Stimulated activated CD4-positive, alpha-beta T cell treated with anti-CD3 and anti-CD28 coated beads, Interleukin-2, amount 100 ng/mL, for 24 hours (primary cell): ENCODE measurements at places on chromosomes 6 and 20.

DNA sequence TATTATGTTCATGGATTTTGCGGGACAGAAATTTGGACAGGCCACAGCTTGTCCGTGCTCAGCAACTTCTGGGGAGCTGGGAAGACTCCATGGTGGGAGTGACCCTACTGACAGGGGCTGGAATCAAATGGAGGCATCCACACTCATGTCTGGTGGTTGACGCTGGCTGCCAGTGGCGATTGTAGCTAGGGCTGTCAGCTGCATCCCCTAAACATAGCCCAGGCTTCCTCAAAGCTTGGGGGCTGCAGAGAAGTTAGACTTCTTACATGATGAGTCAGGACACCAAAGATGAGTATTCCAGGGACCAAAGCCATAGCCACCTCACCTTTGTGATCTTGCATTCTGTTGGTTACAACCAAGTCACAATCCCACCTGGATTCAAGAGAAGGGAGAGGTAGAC lies 18.4 kb upstream of the FAM50B start:
- no peak for DNase-seq

- DNase-seq: no peak
Observed at GRCh38 chr20:634148-634925, 18.7 kb downstream of the SRXN1 start.

- DNase-seq: no peak
Observed at GRCh38 chr6:18464176-18464575, 77.0 kb downstream of the RNF144B start.

- no peak for DNase-seq
Observed at GRCh38 chr20:10461495-10461894, 26.4 kb downstream of the SLX4IP start.

GRCh38 chr20:47221036-47221625 lies 135.4 kb downstream of the ZMYND8 start:
- DNase-seq: no peak

DNA sequence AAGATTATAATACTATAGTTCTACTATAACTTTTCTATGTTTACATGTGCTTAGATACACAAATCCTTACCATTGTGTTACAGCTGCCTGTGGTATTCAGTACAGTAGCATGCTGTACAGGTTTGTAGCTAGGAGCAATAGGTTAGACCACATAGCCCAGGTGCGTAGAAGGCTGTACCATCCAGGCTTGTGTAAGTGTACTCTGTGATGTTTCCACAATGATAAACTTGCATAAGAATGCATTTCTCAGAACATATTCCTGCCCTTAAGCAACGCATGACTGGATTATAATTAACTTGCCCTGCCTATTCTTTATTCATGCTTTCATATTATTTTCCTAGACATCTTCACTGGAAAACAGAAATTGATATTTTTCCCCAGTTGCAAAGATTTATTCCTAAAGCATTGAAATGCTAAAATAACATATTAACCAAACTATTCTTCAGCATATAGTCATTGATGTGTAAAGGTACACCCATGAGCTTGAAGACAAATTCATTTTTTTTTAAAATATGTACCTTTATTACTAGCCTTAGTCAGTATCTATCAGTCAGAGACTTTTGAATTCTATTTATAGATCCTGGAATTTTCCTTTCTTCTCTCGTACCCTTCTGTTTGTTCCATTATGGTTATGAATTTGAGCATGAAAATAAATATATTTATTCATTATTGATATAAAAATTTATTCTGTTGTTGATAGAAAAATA lies 7.2 kb upstream of the CTAGE9 start:
- no peak for DNase-seq

DNA sequence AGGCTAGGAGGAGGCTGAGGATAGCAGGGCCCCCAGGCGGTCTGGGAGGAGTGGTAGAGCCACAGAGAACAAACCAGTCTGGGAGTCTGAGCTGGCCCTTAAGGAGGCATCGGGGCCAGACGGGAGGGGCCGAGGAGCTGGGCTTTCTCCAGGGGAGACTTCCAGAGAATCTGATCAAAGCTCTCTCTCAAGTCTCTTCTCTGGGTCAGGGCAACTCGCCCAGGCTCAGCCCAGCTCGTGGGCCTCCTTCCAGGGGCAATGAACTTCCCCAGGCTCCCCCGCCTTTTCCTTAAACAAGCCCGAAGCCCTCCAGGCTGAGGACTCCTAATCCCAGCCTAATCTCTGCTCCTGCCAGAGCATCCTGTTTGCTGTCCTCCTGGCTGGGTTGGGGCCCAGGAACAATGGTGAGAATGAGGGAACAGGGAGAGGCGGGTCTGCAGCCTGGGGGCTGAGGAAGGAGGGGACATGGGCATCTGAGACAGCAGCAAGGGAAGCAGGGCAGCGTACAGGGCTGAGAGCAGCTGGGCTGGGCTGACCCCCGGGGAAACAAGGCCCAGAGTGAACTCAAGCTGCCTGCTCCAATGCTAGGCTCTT lies 173.6 kb downstream of the ANKRD60 start:
- DNase-seq: no peak
